Non-pigmented ciliary epithelial cell (primary cell): ENCODE measurements at places on chromosomes 12 and 14.

DNA sequence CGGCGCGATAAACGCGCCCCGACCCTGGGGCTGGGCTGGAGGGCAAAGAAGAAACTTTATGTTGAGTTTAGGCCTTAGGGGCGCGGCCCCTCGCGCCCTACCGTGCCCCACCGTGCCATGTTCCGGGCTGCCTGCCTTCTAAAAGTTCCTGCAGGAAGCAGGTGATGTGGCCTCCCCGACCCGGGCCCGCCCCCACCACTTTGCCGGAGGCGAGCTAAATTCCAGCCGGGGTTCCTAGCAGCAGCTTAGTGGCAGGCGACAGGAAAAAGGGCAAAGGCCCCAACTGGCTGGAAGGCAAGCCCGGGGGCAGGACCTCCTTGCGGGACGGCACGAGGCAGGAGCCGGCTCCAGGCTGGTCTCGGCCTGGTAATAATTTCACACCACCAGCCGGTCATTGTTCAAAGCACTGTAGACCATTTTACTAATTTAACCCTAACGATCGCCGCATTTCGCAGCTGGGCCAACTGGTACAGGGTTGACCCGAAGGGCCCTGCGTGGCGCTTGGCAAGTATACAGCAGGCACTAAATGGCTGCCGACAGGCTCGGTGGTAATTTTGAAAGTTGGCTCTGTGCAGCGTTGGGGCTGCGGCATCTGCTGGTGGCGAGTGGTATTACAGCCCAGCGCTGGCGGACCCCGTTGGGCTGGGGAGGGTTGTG, 895 bp upstream of the CCDC88C start:
- DNase-seq, result no peak

GRCh38 chr14:76256545-76256944, 104.8 kb downstream of the GPATCH2L start:
- no peak for DNase-seq

DNA sequence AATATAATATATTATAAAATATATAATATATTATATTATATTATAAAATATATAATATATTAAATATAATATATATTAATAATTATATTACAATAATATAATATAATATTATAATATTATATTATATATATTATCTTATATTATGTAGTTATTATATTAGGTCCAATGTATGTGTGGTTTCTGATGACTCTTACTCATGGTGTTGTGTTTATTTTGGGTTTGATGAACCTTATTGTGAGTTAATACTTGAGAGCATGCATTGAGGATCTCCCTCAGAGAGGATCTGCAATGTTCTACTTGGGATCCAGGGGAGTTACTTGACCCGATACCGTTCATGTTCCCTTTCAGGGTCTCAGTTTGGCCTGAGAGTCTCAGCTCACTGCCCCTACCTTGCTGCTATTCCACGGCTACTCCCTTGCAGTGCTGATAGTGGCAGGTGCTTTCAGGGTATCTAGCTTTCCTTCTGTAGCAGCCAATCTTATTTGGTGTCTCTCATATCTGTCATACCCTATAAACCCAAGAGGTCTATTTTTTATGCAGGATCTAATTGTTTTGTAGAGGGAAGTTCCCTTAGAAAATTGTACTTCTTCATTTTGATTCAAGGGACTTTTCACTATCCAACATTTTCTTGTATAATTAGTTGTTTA, 89.1 kb upstream of the ZDHHC17 start:
- DNase-seq, result no peak

DNA sequence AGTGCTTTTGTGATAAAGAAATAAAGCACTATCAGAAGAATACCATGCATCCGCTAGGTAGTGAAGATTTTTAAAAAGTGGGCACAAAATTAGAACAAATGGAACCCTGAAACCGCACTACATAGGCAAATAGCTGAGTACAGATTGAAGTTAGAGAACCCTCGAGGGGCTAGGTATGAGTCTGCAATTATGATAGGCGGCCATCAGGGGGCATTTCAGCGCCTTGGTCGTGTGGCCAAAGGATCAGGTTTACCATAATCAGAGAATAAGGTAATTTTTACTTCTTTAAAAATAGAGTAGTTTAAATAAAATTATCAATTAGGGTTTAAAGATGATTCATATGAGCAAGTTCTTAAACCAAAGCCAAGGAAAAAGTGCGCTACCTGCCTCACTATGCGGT, 129.8 kb downstream of the TMX1 start:
- no peak for DNase-seq

GRCh38 chr12:32398816-32399369, 465 bp upstream of the FGD4 start:
- no peak for DNase-seq

DNA sequence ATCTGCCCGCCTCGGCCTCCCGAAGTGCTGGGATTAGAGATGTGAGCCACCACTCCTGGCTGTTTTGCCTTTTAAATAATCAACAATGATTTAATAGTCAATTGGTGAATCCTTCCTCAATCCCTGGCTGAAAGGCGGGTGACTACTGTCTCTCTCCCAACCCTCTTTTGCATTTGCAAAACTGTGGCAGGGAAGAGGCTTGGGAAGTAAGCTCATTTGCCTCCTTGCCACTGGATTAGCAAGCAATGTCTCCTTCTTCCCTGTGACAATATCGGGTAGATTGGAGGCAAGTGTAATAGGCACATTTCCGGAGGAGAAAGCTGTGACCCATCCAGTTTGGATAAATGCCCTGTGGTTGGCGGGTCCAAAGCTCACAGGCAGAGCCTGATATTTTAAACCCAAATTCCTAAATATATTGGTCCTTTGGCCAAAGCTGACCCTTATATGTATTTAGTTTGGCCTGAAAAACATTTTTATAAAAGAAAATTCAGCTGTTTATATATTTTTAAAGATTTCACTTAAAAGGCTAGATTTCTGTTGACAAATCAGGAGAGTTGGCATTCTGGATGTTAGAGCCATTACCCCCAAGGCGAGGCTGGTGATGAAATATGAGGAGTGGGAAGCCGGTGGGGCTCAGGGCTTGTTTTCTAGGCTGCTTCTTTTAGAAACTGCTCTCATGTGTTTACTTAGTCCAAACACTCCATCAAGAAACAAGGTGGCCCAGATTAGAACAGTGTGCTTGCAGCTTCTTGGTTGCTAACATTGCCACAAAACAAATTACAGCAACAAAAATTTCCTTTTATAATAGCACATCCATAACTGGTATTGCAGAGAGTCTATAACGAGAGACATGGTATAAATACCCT, 646.9 kb upstream of the TMEM132C start:
- DNase-seq, result no peak

GRCh38 chr12:52759218-52759617, 17.9 kb downstream of the KRT76 start:
- no peak for DNase-seq

GRCh38 chr14:65993103-65993502, 493.1 kb upstream of the CCDC196 start:
- no peak for DNase-seq

DNA sequence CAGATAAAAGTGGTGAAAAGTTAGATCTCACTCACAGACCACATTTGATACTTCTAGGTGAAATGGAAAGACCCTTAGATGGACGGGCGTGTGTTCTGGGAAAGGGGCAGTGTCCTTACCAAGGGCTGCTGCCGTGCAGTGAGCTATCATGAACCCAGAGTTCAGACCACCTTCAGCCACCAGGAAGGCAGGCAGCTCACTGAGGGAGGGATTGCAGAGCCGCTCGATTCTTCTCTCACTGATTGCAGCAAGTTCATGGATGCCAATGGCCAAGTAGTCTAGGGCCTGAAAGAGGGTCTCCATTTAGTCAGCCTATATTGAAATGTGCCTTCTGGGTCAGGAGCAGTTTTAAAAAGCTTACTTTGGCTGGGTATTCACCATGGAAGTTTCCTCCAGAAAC, 15.7 kb downstream of the HAL start:
- DNase-seq, result no peak

DNA sequence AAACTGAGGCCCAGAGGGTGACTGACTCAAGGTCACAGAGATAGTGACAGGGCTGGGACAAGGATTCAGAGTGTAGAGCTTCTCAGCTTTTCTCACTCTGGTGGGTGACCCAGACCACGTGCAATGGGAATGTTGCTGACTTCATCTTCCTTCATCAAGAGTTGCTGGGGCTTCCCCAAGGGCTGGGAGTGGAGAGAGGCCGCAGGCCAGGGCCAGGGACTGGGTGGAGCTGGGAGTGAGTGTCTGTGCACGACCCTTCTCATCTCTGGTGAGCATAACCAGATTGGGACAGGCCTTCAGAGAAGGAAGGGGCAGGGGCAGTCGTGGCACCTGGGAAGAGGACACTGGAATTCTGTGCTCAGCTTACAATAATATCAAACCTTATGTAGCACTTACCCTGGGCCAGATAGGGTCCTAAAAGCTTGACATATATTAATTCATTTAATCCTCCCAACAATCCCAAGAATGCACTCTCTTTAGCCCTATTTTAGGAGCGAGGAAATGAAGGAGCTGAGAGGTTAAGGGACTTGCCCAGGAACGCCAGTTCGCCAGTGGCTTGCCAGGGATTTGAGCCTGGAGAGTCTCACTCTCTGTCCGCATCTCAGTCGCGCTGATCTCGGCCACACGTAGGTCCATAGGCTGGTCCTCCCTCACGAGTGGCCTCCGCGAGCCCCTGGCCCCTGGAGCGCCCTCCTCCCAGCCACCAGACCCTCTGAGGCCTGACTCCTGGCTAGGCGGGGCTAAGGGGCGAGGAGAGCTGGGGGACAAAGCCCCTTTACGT, 15.8 kb downstream of the KRT18 start:
- DNase-seq, result no peak

GRCh38 chr14:101186992-101187815, 283.7 kb upstream of the RTL1 start:
- no peak for DNase-seq

DNA sequence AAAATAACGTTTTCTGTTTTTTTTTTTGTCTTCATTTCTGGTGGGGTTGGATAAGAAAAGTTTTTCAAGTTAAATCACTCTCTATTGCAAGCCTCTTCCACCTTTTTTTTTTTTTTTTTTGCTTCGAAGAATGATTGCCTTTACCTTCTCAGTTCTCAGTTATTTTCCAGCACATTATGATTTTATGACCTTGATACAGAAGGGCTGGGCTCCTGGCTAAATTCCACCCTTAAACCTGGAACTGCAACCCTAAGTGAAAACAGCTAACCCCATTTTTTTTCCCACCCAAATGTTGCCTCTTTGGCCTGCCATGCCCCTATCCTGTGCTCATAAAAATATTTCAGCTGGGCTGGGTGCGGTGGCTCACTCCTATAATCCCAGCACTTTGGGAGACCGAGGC, 31.4 kb downstream of the PSEN1 start:
- DNase-seq, result no peak

DNA sequence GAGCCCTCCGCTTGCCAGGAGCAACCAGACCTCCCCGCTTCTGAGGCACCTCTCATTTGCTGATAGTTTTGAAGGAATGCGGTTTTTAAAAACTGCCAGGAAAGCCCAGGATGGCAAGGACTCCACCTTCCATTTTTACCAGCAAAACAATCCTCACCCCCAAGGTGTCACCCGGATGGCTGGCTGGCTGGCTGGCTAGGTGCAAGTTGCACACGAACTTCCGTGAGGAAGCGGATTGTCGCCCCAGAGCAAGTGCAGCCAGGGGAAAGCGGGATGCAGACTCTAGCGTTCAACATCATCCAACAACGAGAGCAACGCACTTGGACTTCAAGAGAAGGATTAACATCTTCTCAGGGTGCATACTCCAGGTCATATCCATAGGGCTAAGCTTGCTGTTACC, 125.4 kb downstream of the RIMBP2 start:
- no peak for DNase-seq

DNA sequence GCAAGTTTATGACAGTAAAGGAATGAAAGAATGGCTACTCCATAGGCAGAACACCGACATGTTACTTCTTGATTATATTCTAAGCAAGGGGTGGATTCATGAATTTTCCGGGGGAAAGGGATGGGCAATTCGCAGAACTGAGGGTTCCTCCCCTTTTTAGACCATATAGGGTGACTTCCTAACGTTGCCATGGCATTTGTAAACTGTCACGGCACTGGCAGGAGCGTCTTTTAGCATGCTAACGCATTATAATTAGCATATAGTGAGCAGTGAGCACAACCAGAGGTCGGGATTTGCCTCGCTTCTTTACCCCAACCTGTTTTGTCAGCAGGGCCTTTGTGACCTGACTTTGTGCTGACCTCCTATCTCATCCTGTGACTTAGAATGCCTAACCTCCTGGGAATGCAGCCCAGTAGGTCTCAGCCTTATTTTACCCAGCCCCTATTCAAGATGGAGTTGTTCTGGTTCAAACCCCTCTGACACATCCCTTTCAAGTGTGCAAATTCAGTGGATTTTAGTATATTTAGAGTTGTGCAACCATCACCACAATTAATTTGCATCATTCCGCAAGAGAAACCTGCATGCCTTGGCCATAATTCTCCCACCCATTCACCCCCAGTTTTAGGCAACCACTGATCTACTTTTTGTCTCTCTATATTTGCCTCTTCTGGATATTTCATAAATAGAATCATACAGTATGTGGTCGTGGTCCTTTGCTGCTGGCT, 27.4 kb downstream of the PALS1 start:
- DNase-seq, result no peak

- no peak for DNase-seq
Measured at GRCh38 chr12:20150835-20151422, 217.4 kb upstream of the PDE3A start.

- DNase-seq, result no peak
Measured at GRCh38 chr14:58288106-58288792, 10.1 kb upstream of the ARID4A start.

- DNase-seq, result no peak
Measured at GRCh38 chr12:4243091-4243490, 30.5 kb upstream of the CCND2 start.

- no peak for DNase-seq
Measured at GRCh38 chr14:81637639-81638038, 104.0 kb upstream of the SEL1L start.

DNA sequence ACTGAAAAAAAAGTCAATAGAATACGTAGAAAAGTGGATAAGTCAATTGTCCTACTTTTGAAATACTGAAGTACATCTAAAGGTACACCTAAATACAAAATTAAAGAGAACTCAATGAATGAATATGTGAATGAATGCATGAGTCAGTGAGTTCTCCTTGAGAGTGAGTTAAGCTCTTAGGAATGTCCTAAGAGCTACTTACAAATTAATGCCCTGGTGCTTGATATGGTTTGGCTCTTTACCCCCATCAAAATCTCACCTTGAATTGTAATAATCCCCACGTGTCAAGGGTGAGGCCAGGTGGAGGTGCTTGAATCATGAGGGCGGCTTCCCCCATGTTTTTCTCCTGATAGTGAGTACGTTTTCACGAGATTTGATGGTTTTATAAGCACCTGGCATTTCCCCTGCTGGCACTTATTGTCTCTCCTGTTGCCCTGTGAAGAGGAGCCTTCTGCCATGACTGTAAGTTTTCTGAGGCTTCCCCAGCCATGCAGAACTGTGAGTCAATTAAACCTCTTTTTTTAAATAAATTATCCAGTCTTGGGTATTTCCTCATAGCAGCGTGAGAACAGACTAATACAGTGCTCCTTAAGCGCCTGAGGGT, 192.2 kb upstream of the ARHGAP5 start:
- DNase-seq, result no peak

GRCh38 chr12:68958322-68958721, 25.4 kb upstream of the CPM start:
- DNase-seq, result no peak

- DNase-seq, result no peak
Measured at GRCh38 chr12:115088995-115089841, 405.2 kb upstream of the TBX3 start.
